Fibroblast of the aortic adventitia (primary cell): ENCODE measurements at places on chromosomes 3 and 15.
A peak's percentile ranks its signal among the peaks of the same experiment; 100 is the strongest.

- DNase-seq = no peak
Observed at GRCh38 chr15:34243226-34243625, 18.4 kb downstream of the EMC4 start.

- DNase-seq = peak; percentile 92
Observed at GRCh38 chr3:15645740-15646501, 44.4 kb downstream of the BTD start.

- DNase-seq = no peak
Observed at GRCh38 chr3:51176923-51177322, 208.2 kb upstream of the MANF start.

DNA sequence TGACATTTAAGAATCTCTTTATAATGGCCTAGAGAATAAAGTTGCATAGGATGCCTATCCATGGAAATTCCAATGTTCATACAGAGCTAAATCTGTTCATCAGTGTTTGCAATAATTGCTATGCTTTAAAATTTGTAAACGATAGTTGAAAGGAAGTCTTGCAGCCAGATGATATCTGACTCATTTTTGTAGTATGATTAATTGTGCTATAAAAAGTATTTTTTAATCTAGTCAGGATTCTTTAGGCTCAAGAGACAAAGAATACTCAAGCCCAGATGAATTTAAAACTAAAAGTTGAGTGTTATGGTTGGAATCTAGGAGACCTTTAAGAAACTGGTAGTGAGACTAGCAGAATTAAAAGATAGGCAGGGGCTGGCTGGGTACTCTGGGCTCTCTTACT is 50.5 kb downstream of the SUCNR1 start:
- peak; percentile 68 for DNase-seq

- DNase-seq = no peak
Observed at GRCh38 chr15:39153058-39153714, 427.7 kb upstream of the THBS1 start.

DNA sequence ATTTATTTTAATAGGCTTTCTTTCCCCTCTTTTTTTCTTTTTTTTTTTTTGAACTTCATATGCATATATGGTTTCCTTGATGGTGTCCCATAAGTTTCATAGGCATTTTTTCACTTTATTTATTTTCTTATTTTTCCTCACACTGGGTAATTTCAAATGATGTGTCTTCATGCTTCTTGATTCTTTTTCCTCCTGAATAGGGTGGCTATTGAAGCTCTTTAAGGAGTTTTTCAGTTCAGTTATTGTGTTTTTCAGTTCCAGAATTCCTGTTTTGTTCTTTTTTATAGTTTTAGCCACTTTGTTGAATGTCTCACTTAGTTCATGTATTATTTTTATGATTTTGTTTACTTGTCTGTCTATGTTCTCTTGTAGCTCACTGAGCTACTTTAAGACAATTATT is 273.2 kb downstream of the NFKBIZ start:
- DNase-seq = no peak

DNA sequence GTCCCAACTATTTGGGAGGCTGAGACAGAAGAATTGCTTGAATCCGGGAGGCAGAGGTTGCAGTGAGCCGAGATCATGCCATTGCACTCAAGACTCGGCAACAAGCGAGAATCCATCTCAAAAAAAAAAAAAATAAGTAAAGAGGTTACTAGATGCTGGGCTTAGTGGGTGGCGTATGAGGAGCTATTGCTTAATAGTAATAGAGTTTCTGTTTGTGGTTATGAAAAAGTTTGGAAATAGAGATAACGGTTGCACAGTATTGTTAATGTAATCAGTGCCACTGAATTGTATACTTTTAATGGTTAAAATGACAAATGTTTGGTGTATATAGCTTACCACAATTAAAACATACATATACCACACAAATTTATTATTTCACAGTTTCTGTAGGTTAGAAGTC is 14.7 kb upstream of the HHATL start:
- no peak for DNase-seq

DNA sequence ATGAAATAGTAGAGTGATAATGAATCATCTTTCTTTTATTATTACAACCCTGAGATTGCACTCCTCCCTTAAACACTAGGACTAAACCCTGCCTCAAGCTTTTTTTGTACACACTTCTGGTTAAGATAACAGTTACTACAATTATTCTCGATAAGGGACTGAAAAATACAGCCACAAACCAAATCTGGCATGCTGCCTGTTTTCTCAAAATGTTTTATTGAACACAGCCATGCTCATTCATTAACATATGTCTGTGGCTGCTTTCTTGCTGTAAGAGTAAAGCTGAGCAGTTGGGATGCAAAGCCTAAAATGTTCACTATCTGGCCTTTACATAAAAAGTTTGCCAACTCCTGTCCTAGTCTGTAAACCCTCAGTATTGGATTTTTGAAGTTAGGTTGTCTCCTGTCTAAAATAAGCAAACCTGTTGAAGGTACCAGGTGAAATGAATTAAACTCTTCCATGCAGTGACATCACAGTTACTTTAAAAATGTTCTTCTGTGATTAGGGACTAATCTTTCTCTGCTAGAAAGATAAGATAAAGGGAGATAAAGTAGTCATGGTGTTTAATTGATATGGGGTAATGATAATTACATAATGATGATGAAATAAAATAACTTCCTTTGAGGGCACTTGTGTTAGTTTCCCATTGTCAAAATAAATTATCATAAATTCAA is 218.2 kb downstream of the STXBP5L start:
- no peak for DNase-seq

DNA sequence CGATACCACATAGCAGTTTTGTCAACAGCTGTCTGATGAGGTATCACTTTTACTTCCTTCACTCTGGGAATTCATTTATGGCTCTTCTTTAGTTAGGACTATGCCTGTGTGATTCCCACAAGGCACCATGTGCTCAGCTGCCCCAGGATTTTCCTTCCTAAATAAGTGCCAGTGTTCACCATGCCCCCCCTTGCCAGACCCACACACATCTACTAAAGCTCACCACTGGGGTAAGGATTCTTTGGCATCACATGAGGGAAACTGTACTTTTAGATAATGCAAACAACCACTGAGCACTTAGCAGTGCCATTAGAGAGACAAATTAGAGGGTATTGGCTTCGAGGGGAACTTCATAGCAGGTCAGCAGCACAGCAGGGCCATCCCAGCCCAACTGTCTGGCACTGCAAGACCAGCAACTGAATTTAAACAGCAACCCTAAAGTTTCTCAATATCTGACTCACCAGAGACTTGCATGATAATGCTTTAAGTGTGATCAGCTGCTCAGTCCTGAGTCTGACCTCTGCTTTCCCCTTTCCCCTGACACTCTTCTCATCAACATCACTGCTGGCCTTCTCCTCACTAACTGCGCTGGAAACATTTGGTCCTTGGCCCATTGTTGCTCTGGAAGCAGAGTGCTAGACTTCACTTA is 114.3 kb downstream of the STAC start:
- DNase-seq = peak; percentile 94

- no peak for DNase-seq
Observed at GRCh38 chr15:38890194-38890593, 325.6 kb upstream of the RASGRP1 start.

GRCh38 chr3:171354706-171355582 is 105.3 kb downstream of the TNIK start:
- no peak for DNase-seq

DNA sequence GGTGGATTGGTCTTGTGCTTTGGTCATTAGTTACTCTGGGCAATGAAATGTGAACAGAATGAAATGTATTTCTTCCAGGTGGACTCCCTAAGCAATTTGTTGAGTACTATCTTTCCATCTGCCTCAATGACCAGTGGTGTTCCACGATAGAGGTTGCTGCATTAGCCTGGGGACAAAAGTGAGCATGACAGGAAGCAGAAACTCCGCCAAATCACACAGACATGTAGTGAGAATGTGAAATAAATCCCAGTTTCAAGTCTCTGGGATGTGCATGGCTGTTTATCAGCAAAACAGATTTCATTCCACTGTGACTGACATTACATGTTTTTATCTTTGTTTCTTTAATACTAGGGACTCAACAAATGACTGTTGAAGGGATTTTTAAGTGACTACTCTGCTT is 63.3 kb upstream of the DCBLD2 start:
- no peak for DNase-seq

DNA sequence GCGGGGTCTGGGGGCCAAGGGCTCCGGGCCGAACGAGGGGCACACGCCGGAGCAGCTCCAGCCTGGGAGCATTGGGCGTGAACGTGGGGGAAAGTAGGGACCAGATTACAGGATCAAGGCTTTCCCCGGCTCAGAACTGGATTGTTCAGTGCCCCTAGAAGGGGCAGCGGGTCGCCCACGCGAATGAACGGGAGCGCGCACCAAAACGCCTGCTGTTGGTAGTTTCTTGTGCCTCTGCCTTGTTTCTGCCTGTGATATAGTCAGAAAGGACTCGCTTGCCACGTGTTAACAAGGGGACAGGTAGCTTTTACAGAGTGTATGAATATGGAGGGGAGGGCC is 1.1 kb downstream of the CASR start:
- no peak for DNase-seq

- DNase-seq = no peak
Observed at GRCh38 chr3:14199641-14200040, 21.0 kb downstream of the LSM3 start.

DNA sequence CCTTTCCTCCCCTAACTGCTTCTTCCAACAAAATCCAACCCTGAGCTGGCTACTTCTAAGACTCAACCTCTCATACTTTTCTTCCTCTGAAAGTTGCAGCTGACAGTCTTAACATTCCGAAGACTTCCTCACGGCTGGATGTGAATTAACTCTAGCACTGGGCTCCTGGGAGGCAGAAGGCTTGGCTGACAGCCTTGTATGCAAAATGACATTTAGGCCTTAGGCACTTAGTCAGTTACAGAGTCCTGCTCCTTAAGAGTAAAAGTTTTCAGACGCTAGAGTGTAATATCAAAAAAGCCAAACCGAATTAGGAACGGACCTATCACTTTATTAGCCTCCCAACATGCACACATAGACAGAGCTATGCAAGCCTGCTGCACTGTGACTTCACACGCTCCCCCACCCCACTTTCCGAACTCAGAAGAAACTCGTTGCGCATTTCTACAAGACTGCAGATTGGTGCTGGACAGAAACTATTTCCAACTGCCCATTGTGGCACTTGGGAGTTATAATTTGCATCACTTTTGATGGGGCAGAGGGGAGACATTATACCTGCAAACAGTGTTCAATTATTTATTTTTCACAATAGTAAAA is 15.5 kb upstream of the ANXA2 start:
- peak; percentile 40 for DNase-seq

DNA sequence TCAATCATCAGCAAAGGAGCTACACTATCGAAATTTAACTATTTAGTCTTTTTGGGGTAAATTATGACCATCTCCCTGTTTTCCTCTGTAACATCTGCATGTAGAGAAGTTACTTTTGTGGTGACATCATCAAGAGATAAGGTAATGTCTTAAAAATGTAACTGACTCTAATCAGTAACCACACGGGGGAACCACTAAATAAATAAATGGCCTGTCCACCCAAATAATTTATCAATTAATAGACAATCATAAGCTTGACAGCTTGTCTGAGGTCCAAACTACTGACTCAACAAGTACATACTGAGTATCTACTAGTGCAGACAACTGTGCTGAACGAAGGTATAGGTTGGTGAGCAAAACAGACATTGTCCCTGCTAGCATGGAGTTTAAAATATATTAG is 219.3 kb downstream of the SLC9A9 start:
- peak; percentile 34 for DNase-seq

DNA sequence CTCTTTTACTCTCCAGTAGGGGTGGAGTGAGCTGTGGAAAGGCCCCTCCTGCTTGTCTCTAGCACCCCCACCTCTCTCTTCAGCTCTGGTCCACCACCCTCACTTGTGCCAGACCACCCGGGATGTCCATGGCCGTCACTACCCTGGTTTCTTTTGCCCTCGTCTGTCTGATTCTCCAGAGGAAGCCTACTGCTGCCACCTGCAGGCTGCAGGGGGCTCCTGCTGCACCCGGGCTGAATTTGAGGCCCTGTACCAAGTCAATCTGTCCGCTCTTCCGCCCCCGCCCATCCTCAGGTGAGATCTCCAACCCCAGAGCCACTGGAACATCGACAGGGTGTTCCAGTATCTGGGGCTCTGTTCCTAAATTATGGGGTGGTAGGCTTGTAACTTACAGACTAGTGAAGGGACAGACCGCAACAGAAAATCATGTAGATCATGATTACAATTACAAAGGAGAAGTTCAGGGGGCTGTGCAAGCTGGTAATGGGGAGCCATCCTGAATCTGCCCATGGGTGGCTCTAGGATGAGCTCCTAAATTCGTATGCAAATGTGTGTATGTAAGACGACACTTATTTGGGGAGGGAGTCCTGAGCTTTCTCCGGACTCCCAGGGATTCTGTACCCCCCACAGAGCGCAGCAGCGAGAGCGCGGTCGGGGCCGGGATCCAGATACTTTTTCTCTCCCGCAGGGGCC is 683 bp upstream of the UNC45A start:
- peak; percentile 81 for DNase-seq

DNA sequence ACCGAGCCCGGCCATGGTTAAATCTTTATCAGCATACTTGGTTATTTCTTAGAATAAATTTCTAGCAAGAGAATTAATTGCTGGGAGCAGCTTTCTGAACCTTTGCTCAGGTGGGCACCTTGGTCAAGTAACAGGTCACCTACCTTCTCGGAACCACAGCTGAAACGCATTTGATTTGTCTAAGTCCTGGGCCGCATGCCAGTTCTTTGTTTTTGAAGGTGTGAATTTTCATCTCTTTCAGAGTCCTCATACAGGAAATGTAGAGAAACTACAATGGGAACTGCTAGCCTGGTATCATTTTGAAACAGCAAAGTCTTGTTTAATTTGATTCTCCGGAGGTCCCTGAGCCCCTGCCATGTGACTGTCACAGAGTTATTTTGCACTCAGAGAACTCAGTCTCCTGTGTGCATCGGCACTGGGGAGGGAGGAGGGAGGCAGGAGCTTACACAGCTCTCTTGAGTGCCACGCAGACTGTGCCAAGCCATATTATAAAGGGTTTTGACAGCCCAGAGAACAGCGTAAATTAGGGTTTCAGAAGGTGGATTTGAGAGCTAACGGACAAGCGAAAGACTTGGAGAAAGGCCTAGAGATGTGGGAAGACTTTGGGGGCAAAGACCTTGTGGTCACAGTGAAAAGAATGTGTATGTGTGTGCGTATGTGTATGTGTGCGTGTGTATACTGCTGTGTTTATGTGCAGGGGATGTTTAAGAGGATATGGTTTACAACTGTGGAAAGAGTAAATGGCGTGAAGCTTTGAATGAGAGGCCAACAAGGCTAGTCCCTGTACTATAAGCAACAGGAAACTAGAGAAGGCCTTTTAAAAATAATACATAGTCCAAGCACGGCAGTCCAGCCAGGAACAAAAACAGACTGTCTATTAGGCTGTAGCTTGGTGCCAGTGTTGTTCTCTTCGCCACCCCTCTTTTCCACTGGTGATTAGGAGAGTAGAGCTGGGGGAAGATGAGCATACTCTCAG is 61.8 kb upstream of the ATP13A3 start:
- no peak for DNase-seq
